ENCODE measurements at places on chromosomes 11 and 22. TPM values are rescaled to one million over a fixed set of nuclear protein-coding genes. Genes with fewer than 3 reads are reported as not detected.

GRCh38 chr11:66133216-66133775 lies 63.2 kb downstream of the PACS1 start:
- DNase-seq = no peak

TSPAN32 gene
- 5.3 TPM for polyA plus RNA-seq

DNA sequence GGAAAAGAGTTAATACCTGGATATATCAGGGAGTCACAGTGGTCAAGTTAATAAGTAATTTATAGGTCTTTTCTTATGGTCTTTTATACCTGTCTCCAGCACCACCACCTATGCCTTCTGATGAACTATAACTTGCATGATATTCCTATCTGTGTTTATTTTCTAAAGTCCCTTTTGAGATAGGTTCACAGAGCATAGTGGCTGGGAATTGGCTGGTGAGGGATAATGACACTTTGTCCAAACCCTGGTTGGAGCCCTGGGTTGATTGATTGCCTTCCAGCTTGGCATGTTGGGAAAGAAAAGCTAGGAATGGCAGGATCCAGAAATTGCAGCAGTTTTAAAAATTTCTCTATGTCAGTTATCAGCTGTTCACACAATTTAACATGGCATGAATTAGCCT lies 23.2 kb downstream of the HIPK3 start:
- DNase-seq = no peak

DNA sequence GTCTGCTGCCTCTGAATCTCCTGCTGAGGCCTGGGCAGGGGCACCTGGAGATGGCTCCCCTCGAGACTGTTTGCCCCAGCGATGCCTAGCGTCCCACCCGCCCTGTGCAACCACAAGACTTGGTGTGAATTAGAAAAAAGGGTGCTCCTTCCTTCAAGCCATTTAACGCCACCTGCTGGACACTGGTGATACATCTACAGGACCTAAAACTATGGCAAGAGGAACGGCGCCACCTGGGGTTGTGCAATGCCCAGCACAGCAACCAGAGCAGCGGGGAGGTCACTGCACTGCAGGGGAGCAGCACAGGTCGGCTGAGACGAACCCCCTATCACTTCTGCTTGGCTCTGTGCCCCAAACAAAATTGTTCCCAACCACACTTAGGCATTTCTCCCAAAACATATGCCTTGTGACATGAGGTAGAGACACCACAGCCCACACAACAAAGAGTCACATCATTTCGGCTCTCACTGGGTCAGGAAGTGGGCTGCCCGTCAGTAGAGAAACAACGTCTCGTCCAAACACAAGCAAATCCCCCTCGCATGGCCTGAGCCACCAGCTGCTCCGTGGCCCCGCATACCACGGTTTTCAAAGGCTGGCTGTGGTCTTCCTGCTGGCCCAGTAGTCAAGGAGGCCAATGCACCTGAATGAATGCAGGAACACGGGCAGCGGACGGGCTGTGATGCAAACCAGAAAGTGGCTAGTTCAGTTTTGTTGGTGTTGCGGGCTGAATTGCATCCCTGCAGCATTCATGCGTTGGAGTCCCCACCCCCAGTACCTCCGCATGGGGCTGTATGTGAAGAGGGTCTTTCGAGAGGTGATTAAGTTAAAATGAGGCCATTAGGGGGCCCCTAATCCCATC lies 171.9 kb downstream of the SHANK2 start:
- peak; percentile 33 for DNase-seq

- peak; percentile 68 for DNase-seq
These were observed 27.6 kb downstream of the RIBC2 start for GRCh38 chr22:45441138-45441537.

GRCh38 chr22:22595001-22595835 lies 36.2 kb upstream of the PRAME start:
- DNase-seq = no peak

ACRV1 gene
- 0.18 TPM for polyA plus RNA-seq

SMCO4 gene
- 7.3 TPM for polyA plus RNA-seq

EXPH5 gene
- polyA plus RNA-seq = 0.57 TPM

SORL1 gene
- 3.3 TPM for polyA plus RNA-seq

RHBDD3 gene
- polyA plus RNA-seq = 22.6 TPM

DNA sequence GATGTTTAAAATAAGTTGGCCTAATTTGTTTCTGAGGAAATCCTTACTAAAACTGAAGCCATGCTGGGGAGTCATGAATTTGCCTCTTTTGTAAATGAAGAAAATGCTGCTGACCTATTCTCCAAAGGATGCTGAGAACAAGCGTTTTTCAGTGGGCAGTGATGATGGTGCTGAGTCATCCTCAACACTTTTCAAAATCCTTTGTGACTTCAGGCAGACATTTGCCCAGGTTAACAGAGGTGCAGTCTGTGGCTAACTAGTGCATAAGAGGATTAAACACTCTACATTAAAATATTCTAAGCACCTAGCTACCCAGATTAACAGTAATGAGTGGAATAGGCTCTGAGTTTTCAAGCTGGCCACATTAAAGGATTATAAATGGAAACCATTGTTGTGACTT lies 509.0 kb downstream of the DLG2 start:
- no peak for DNase-seq

SLC35F2 gene
- 4.5 TPM for polyA plus RNA-seq

OR56A1 gene
- polyA plus RNA-seq = not detected

GRCh38 chr11:9823887-9824385 lies 160.1 kb downstream of the SWAP70 start:
- no peak for DNase-seq

GRCh38 chr11:19907839-19908238 lies 195.2 kb downstream of the NAV2 start:
- no peak for DNase-seq

APOBEC3F gene
- polyA plus RNA-seq = 3.0 TPM

ANO3 gene
- polyA plus RNA-seq = not detected

BIRC3 gene
- 1.7 TPM for polyA plus RNA-seq

DNA sequence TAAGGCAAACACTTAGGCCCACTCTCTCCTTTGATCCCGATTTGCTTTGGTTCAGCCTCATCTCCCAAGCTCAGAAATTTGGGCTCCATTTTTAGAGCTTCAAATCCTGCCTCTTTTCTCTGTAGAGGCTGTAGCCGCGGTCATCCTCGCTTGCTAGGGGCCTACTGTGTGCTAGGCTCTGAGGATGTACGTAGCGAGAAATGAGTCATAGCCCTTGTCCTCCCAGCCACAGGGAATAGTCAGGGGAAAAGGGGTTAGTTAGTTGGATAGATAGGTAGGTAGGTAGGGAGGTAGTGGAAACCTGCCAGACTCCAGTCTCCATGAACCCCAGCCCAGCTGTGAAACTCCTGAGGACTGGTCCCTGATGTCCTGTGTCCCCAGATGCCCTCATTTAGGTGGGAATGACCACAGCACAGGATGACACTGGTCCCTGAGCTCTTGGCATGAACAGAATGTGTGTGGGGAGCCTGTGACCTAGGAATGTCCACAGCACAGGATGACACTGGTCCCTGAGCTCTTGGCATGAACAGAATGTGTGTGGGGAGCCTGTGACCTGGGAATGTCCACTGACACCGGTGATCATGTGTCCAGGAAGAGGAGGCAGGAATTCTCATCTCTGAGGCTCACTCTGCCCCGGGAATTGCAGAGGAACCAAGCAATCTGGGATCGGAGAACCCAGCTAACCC lies 21.4 kb upstream of the HMOX1 start:
- no peak for DNase-seq

DNA sequence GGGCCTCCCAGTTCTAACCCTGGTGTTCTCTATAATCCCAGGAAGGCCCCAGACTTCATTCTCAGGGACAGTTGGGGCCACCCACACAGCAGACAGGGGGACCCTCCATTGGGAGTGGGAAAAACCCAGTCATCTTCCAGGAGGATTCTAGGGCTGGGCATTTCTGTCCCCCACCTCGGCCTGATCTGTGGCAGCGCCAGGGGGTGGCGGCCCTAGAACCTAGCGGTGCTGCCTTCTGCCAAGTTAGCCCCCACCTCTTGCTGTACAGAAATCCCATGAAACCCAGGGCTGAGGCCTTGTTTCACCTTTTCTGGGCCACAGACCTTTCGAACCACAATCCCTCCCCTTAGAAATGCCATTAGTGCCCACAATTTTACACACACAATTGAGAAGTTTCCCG lies 9.6 kb downstream of the CHST1 start:
- no peak for DNase-seq

DNA sequence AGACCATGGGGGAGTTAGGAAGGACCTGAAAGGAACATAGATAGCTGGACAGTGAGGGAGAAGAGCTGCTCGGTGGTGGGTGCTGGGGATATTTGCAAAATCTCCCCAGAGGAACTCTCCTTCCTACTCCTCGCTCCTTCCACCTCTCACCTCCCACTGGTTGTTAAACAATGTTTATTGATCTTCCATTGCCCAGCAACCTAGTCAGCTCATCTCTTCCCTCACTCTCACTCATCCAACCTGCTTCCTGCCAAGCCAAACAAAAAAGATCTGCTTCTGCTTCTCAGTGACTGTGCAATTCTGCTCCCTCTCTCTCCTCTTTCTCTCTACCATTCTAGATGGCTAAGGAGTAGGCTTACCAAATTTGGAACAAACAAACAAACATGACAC lies 115.0 kb downstream of the SLC1A2 start:
- DNase-seq = no peak

- DNase-seq = no peak
These were observed 106.9 kb downstream of the ST3GAL4 start for GRCh38 chr11:126462422-126462821.

DNA sequence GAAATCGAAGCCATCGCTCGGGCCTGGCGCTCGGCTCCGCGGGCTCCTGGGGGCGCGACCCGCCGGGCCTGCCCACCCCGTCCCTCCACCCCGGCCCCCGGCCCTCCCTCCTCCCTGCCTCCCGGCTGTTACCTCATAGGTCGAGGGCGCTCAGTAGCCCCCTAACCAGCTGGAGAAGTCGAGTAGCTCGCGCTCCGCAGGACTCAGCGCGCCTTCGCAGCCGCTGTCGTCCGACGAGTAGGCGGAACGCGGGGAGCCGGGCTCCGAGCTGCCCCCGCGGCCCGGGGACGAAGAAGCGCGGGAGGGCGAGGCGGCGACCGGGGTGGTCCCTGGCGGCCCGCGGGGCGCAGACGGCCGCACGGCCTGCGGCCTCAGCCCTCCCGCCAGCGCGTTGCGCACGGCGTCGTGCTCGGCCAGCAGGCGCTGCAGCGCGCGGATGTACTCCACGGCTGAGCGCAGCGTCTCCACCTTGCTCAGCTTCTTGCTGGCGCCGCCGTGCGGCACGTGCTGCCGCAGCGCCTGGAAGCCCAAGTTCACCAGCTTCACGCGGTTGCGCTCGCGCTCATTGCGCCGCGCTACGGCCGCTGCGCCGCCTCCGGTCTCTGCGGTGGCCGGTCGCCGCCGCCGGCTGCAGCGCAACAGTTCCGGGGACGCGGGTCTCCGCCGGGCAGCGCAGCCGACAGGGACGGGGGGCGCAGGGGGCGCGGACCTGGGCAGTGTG lies 627 bp downstream of the ASCL2 start:
- peak; percentile 80 for DNase-seq

DNA sequence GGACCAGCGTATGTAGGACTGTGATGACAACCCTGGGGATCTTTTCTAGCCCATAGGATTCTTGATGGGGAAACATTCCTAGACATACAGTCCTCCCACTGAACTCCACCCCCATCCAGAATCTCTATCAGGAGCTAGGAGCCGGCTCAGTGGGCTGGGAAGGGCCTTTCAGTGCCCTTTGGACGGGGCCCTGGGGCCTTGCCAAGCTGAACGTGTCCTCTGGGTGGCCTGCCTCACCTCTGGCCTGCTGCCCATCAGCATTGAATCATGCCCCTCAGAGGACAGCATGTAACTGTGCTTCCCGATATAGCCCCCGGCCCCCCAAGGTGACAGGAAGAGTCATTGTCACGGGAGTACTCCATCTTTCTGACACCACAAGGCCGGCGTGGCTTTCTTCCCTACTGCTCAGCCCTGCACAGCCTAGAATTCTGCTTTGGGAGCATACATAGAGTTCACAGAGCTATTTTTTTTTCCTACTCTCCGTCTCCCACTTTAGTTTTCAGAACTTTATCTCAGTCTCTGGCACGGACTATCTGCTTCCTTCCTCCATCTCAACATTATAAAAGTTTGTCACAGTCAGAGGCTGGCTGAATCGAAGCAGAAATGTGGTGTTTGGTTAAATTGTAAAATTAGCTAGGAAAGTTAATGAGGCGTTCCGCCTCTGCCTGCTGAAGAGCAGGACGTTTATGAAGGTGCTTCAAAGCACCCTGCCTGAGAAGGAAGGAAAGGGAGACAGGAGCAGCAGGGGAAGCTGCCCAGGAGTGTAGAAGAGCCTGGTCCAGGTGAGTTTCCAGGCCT lies 111.9 kb downstream of the ZBTB16 start:
- DNase-seq = no peak

GRCh38 chr11:123188508-123189165 lies 6.4 kb downstream of the CLMP start:
- no peak for DNase-seq

DNA sequence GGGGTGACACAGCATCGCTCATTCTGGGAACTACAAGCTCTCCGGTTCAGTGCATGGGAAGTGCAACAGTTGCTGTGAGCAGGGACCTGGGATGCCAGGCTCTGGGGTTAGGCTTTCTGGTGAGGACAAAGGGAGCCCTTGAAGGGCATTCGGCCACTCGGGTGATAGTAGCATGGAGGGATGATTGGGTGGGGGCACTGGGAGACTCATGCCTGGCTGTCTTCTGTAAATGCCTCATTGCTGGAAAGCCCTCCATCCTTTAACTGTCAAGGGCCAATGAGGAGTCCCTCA lies 9.9 kb downstream of the OAF start:
- no peak for DNase-seq

CREB3L1 gene
- 38.3 TPM for polyA plus RNA-seq

DNA sequence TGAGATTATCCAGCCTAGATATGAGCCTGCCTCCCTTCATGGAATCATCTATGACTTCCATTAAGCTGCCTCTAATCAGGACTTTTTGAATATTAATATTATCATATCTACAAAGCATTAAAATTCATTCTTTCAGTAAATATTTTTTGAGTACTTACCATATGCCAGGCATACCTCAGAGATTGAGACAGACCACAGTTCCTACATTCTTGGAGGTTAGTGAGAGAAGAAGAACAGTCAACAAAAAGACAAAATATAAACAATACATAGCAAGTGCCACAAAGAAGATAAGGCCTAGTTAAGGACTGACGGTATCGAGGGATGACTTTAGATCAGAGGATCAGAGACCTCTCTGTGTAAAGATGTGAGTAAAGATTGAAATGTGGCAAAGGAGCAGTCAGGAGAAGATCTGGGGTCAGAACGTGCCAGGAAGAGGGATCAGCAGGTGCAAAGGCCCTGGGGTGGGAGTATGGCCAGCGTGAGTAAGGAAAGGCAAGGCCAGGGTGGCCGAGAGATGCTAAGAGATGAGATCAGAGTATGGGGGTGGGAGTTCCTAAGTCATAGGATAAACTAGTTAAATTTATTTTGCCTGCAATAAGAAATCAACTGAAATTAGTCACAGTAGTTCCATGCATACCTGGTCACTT lies 15.4 kb downstream of the SLC35C1 start:
- DNase-seq = no peak

Measured in hindlimb muscle (tissue), 1 donor.